IgD-negative memory B cell (primary cell): ENCODE measurements at places on chromosomes 7 and 10. TPM values are rescaled to one million over a fixed set of nuclear protein-coding genes. Genes with fewer than 3 reads are reported as not detected.

The CPVL gene
- 1.6 TPM for polyA plus RNA-seq

The VIPR2 gene
- not detected for polyA plus RNA-seq

The AASS gene
- polyA plus RNA-seq = 0.68 TPM

The AKR1C8 gene
- not detected for polyA plus RNA-seq

The INHBA gene
- not detected for polyA plus RNA-seq

The SLIT1 gene
- polyA plus RNA-seq = not detected

The HOXA9 gene
- polyA plus RNA-seq = 0.20 TPM

The GSDME gene
- polyA plus RNA-seq = 4.6 TPM

The BTBD16 gene
- polyA plus RNA-seq = not detected

The CFAP70 gene
- polyA plus RNA-seq = 0.43 TPM

The ADAM8 gene
- 70.9 TPM for polyA plus RNA-seq

The OR9A2 gene
- polyA plus RNA-seq = not detected

The CFAP69 gene
- polyA plus RNA-seq = 0.54 TPM

The EBLN1 gene
- polyA plus RNA-seq = not detected

The WDR86 gene
- 0.54 TPM for polyA plus RNA-seq

The SFXN2 gene
- polyA plus RNA-seq = 6.4 TPM

The TLX1 gene
- not detected for polyA plus RNA-seq

The CALHM1 gene
- 1.4 TPM for polyA plus RNA-seq

The CYP2C18 gene
- polyA plus RNA-seq = not detected

The BAIAP2L1 gene
- polyA plus RNA-seq = 0.49 TPM

The SPDYE16 gene
- polyA plus RNA-seq = 0.11 TPM
